ENCODE measurements at places on chromosomes 1 and 21.

GRCh38 chr1:118032883-118033282, 103.3 kb downstream of the WDR3 start:
- no peaks in the 10 kb centered on the region for H3K27me3 ChIP-seq
- no peak overlapping the region for H3K27ac ChIP-seq
- no peak for DNase-seq
- no peak overlapping the region for H3K4me3 ChIP-seq
- H3K4me1 ChIP-seq = no peaks in the 10 kb centered on the region

DNA sequence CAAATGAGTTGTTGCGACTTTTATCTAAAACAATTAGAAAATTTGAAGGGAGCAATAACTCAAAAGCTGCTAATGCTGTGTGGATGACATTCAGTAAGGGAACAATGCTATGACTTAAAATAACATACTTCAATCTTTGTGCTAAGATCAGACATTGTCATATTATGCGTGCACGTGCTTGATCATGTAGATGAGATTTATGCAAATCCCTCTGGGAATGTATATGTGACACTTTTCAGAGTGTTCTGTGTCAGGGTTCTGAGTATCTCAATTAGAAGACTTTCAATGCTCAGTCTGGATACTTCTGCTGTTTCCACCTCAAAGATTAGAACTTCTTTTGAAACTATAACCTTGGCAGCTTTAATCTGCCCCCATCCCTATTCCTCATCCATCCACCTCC, 18.6 kb upstream of the POU2F1 start:
- no peaks in the 10 kb centered on the region for H3K36me3 ChIP-seq
- no peaks in the 10 kb centered on the region for H3K4me1 ChIP-seq
- no peak for DNase-seq
- H3K4me3 ChIP-seq = no peak overlapping the region
- no peak overlapping the region for H3K27ac ChIP-seq

DNA sequence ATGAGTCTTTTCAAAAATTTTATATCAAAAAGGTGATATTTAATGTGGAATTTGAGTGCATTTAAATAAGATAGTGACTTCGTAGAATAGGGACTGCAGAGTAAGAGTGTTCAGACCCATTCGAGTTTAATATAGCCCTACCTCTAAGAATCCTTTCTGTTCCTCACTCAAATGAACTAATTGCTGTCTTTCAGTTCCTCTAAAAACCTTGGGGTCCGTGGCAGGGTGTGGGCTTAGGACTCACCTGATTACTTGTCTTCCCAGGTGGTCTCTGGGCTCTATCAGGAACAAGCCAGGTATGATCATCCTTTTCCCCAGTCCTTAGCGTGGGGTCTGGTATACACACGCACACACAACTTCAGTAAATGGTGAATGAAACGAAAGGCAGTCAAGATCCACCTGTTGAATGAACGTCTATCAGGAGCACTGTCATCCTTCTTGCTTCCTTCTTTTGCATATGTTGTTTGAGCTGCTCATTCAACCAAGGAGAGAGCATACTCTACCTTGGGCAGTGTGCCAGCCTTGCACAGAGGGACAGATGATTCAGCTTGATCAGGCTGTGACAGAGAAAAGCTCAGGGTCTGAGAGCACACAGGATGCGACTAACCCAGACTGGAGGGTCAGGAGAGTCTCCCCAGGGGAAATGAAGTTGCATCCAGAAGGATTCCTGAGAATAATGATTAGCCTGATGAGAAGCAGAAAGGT, 1.2 kb upstream of the RNF11 start:
- no peaks in the 10 kb centered on the region for H3K36me3 ChIP-seq
- H3K4me3 ChIP-seq = peak overlapping the region; percentile 93
- peak; percentile 83 for DNase-seq
- peak overlapping the region; percentile 97 for H3K27ac ChIP-seq
- H3K27me3 ChIP-seq = no peaks in the 10 kb centered on the region

- no peak overlapping the region for H3K27ac ChIP-seq
- DNase-seq = no peak
- H3K4me3 ChIP-seq = no peak overlapping the region
- no peaks in the 10 kb centered on the region for H3K4me1 ChIP-seq
- H3K36me3 ChIP-seq = no peaks in the 10 kb centered on the region
These were observed 65.2 kb upstream of the SPAG17 start for GRCh38 chr1:118250232-118250631.

GRCh38 chr1:210373878-210374599, 45.3 kb downstream of the HHAT start:
- no peaks in the 10 kb centered on the region for H3K4me1 ChIP-seq
- H3K4me3 ChIP-seq = no peak overlapping the region
- no peaks in the 10 kb centered on the region for H3K27me3 ChIP-seq

DNA sequence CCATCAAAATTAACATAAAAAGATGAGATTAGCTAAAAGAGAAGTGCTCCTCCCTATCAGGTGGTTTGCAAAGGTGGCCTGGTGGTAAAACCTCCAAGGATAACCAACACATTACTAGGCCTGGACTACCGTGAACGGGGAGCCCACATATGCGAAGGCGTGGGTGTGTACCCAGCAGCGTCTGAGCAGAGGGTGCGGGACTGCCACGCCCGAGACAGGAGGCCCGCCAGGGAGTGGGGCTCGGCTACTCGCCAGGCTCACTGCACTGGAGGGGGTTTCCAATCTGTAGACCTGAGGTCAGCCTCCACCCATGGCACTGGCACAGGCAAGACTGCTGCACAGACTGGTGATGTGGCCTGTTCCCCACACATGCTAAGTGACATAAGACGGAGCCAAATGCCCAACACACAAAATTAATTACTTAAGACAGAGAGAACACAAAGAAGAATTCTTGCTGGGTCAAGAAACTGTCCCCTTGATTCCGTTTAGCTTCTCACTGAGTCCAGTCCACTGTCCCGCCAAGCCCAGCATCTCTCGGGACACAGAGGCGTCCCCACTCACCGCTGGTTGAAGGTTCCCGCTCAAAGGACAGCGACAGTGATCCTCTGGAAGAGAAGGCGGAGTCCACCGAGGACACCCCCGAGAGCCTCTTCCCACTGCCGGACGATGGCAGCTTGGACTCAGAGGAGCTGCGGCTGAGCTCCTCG, 23.4 kb downstream of the RIPK4 start:
- no peak overlapping the region for H3K4me3 ChIP-seq
- H3K4me1 ChIP-seq = no peaks in the 10 kb centered on the region
- DNase-seq = no peak
- no peaks in the 10 kb centered on the region for H3K27me3 ChIP-seq
- H3K27ac ChIP-seq = no peak overlapping the region
- peaks cover 11% of the 10 kb centered on the region for H3K36me3 ChIP-seq

- no peak overlapping the region for H3K27ac ChIP-seq
- no peaks in the 10 kb centered on the region for H3K36me3 ChIP-seq
- H3K4me3 ChIP-seq = no peak overlapping the region
- no peaks in the 10 kb centered on the region for H3K4me1 ChIP-seq
These were observed 237.7 kb upstream of the C1orf174 start for GRCh38 chr1:4137621-4138415.

Data from ascending aorta (tissue), 2 donors.